Immature natural killer cell (primary cell): ENCODE measurements at places on chromosomes 3 and 15.

- DNase-seq = no peak
These were observed 133.3 kb upstream of the SLC24A5 start for GRCh38 chr15:47987461-47987860.

GRCh38 chr15:64857421-64857820, 15.7 kb downstream of the PLEKHO2 start:
- DNase-seq = no peak

GRCh38 chr3:142982038-142982773, 18.7 kb upstream of the PAQR9 start:
- no peak for DNase-seq

DNA sequence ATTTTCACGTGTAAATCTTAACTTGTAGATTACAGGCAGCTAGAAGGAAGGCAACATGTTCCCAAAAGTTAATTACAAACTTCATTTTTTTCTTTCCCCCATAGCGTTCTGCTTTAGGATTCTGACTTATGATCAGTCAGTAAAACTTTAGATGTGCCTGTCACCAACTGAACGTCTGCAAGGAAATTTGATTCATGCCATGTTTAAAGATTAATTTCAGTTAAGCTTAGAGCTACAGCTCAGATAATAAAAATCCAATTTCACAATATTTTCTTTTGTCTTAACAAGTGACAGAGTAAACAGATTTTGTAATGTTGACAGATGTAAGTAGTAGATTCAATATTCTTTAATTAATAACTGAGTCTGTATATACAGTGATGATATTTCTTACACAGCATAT, 253.1 kb downstream of the NFKBIZ start:
- DNase-seq = no peak

GRCh38 chr3:172316758-172317157, 131.5 kb downstream of the GHSR start:
- no peak for DNase-seq

DNA sequence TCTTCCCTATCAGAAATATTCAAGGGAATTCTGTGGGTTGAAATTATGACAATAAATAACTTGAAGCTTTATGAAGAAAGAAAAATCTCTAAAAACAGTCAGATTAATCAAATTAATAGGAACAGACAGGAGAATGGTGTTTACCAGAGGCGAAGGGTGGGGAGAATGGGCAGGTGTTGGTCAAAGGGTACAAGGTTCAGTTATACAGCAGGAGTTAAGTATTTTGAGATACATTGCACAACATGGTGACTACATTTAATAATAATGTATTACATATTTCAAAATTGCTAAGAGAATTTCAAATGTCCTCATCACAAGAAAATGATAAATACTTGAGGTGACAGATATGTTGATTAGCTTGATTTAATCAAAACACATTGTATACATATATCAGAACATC, 18.6 kb downstream of the SPCS1 start:
- no peak for DNase-seq

GRCh38 chr15:82239685-82240391, 22.7 kb downstream of the EFL1 start:
- no peak for DNase-seq

DNA sequence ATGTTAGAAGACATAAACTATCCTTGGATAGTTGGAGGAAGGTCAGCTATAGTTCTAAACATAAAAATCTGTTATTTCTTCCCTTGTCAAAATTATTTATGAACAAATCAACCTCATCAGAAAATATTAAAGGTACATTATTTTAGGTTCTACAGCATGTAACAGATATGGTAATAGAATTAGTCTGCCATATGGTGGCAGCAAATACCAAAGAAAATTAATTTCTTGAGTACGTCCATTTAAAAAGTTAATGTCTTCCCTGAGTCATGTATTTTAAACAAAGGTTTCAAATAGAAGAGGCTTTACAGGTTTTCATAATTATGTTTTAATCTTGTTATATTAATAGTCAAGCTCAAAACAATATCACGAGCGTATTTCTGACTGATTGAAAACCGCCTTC, 17.9 kb upstream of the ANKRD28 start:
- no peak for DNase-seq

DNA sequence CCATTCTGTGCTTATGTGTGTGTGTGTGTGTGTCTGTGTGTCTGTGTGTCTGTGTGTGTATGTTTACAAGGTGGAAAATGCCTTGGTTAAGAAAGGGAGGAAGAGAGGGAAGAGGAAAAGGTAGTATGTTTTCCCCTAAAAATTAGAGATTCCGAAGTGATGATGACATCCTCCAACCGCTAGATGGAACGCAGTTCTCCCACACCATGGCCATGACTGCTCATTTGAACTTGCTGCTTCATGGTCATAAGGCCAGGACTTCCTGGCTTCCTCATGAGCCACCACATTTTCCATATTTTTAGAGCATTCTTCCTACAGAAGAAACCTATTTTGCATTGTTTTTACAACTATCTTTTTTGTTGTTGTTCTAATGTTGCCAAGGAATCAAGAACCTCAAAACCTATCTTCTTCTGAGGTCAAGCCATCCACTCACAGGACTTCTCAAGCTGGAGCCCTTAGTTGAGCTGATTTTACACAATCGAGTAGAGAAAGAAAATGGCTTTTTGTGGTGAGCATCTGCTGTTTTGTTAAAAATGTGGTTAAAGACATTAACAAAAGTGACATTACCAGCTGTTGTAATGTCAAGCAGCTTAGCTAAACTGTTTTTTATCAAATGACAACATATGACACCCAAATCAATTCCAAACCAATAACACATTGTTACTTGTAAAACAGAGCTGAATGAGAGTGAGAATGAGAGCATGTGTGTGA, 1091.0 kb downstream of the FHIT start:
- DNase-seq = peak; percentile 42

GRCh38 chr15:38714309-38715072, 149.9 kb upstream of the RASGRP1 start:
- no peak for DNase-seq

DNA sequence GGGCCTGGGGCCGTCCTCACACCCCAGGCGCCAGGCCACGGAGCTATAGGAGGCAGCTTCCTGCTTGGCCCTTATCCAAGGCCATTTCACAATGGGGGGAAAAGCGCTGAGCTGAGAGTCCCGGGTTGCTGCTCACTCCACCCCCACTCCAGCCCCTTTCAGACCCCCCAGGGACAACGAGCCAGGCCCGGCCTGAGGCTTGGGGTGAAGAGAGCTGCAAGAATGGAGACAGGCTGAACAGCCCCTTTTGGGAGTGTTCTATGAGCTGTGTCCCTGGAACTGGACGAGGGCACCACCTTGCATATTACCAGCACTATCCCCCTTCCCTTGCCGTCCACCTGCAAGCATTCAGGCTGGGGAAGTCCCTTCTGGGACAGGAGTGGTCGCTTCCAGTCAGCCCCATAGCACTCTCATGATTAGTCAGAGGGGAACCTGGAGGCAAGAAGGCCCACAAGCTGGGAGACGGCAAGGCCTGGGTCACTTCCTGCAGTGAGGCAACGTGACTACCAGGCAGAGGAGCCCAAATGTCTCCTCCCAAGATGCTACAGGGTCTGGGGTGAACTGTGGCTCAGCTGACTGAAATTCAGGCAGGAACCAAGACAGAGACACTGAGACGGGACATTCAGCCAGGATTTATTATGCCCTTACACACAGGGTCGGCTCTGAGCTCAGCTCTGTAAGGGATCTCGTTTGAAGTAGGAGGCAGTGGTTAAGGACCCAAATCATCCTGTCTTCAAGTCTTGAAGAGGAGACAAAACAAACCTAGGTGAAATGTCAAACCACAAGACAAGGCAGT, 8.6 kb upstream of the SRP14 start:
- DNase-seq = no peak

- DNase-seq = no peak
These were observed 67.7 kb downstream of the MGLL start for GRCh38 chr3:127754411-127755304.

DNA sequence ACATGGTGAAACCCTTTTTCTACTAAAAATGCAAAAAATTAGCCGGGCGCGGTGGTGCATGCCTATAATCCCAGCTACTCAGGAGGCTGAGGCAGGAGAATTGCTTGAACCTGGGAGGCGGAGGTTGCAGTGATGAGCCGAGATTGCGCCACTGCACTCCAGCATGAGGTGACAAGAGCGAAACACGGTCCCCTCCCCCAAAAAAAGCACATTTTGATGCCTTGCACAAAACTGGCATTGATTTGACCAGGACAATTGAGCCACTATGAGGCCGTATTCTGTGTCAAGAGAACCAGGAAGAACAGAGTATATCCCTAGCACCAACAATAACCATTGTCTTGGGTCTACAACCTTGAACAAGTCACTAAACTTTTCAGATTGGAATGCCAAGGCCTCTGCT, 50.6 kb downstream of the SH3BP5 start:
- no peak for DNase-seq

DNA sequence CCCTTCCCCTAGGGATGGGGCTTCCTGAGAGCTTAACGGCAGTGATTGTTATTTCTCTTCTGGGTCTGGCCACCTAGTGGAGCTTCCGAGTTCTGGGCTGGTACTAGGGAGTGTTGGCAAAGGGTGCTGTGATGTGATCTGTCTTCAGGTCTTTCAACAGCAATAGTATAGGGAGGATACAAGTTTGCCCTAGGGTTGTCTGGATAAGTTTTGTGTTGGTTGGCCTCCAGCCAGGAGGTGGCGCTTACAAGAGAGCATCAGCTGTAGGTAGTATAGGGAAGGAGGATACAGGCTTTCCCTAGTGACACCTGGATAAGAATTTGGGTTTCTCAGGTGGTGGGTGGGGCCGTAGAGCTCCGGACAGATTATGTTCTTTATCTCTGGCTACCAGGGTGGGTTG, 19.2 kb upstream of the CPOX start:
- DNase-seq = no peak

DNA sequence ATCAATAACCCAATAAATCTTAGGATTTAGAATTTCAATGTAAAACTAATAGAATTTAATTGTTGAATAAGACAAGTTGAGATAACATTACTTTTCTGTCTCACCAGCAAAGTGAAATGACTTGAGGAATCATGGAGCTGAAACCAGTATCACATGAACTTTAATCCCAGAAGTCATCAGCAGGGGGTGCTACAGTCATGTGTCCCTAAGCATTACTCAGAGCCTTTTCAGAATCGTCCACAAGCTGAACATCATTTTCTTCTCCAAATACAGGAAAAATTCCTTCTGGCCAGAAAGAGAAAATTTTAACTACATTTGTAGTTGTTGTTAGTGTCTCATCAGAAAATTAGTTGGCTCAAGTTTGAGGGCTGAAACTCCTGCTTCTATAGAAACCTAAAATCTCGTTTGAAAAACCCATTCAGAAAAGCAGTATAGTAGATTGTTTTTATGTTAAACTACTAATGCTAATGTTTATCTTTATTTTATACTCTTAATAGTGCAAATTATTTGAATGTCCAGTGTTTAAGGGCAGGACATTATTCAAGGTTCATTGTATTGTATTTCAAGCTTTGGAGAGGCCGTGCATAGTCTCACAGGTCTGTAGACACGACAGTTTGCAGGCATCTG, 384.1 kb downstream of the PLOD2 start:
- DNase-seq = no peak
